Stimulated activated CD4-positive, alpha-beta T cell treated with anti-CD3 and anti-CD28 coated beads, Interleukin-1b, Interleukin-23, amount 100 ng/mL, for 1 hour (primary cell): ENCODE measurements at places on chromosomes 7 and 10.

DNA sequence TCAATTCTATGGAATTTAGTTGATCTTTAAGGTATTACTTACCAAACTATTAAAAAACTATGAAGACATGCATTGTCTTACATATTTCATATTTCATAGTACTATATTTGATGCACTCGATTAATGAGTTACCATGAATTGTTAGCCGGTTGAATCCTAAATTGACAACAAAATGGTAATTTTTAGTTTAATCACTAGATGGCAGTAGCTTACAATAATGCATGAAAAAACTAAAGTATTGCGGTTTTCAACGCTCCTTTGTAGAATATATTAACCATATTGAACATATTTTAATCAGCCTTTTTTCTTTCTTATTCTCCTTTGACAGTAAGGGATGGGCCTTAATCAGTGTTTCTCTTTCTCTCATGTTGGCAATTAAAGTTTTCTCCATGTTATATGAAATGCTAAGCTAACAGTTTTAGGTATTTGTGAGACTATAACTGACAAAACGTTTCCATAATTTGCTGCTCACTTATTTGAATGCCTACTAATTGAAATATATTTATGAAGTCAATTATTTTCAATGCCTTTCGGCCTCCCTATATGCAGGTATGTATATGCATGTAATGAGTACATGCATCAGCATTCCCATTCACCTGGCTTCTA, 48.5 kb upstream of the ARL4A start:
- DNase-seq, result no peak

DNA sequence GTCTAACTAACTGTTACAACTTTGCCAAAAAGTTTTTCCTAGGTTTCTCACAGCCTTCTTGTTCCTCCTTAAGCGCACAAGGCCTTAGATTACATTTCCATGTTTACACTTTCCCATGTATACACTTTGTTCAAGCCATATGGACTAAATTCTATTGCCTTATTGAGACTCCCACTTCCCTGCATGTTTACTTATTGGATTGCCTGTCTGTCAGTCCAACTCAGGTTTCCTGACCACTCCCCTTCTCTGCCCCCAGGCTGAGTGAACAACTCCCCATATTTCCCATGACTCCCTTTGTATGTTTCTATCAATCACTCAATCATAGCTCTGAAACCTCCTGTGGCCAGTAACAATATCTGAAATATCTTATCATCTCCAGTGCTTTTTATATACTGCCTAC, 43.0 kb downstream of the SLC25A40 start:
- DNase-seq, result no peak

GRCh38 chr7:81370822-81371221, 399.0 kb downstream of the HGF start:
- DNase-seq, result no peak

- DNase-seq, result no peak
Measured at GRCh38 chr10:93067443-93068365, 6.0 kb upstream of the CYP26A1 start.

- no peak for DNase-seq
Measured at GRCh38 chr7:43490016-43490415, 92.9 kb upstream of the STK17A start.

DNA sequence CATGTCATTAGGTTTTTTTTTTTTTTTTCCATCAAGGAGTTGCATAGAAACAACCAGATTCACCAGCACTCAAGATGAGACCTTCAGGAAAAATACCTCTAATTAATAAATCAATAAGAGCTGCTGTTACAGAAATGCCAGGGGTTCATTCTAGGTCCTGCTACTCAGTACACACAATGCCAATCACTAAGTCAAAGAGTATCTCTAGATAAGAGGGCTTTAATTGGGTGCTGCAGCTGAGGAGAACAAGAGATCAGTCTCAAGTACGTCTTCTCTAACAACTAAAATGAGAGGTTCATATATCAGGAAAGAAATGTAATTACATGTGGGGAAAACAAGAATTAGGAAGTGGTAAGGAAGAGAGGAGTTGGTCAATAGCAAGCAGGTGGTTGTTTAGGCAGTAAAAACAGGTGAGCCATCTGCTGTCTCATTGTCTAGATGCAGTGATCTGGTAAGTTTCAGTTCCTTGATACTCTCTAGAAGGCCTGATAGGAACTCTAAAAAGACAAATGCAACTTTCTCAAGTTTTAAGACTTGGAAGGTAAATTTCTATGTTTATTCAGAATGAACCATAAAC, 272.9 kb upstream of the ZWINT start:
- DNase-seq, result no peak

DNA sequence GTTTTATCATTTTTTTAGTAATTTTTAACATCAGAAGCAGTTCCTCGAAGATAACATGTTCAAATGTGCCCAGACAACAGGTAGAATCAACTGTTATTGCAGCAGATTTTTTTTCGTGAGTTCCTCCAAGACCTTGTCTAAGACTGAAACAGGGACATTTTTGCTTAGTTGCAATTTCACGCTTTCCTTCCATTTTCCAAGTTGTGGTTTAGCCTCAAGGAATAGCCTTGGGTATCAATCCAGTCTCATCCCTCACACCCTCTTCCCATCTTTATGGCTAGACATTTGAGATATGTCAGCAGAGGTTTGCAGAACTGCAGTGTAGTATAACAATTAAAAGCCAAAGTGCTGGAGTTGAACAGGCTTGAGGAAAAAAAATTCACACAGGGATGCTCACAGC, 152.5 kb downstream of the SORCS1 start:
- no peak for DNase-seq

GRCh38 chr7:102286237-102287110, at the start of gene SH2B2:
SH2B2 (plus strand) TSS chr7:102286868; CDS start chr7:102300551, 13,683 bp downstream.
- DNase-seq, result no peak

DNA sequence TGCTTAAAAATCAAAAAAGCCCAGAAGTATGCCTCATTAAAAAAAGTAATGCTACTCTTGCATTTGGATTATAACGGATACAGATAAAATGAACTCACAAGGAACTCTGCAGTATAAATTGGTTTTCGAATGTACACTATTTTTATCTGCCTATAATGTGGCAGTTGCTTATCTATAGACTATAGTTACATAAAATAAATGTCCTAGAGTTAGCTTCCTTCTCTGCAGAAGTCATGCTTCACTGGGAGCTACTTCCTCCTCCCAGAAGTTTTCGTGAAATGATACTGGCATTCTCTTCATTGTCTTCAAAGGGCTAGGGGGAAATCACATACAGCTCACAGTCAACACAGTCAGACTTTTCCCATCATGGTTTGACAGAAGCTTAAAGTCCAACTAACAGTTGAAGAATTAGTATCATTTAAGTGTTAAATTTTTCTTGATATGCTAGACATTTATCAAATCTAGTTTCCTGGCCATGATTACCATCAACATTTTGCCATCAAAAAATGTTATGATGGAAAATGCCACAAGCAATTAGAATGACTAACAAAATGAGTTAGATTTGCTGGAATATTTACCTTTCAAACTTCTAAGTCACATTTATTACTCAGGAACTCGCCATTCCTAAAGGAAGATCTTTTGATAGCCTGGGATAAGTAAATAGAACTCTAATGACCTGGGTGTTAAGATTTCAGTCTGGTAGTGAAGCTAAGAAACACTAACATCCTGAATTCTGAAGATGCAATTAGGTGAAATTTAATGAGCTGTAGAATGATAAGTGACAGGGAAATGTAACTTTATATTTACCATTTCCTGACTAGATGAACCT, 87.3 kb upstream of the TRIL start:
- DNase-seq, result no peak

- DNase-seq, result no peak
Measured at GRCh38 chr7:28536259-28536658, 123.9 kb downstream of the CREB5 start.

- DNase-seq, result no peak
Measured at GRCh38 chr7:105849122-105849855, 27.1 kb downstream of the ATXN7L1 start.

DNA sequence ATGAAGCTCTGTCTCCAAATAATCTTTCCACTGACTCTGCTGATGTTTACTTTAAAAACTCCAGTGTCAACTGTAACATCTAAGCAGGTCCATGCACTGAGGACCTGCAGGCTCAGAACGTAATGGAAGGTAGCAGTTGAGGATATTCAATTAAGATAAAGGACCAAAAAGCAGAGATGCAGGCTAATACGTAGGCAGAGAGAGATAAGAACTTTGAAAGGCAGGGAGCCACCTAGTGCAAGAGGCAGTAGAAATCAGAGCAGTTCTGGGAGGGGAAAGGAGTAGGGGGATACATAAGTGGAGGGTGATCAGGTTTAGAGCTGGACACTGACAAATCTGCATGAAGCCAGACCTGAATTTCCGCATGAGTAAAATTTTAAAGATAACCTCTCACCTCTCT, 114.5 kb upstream of the POM121L12 start:
- no peak for DNase-seq

DNA sequence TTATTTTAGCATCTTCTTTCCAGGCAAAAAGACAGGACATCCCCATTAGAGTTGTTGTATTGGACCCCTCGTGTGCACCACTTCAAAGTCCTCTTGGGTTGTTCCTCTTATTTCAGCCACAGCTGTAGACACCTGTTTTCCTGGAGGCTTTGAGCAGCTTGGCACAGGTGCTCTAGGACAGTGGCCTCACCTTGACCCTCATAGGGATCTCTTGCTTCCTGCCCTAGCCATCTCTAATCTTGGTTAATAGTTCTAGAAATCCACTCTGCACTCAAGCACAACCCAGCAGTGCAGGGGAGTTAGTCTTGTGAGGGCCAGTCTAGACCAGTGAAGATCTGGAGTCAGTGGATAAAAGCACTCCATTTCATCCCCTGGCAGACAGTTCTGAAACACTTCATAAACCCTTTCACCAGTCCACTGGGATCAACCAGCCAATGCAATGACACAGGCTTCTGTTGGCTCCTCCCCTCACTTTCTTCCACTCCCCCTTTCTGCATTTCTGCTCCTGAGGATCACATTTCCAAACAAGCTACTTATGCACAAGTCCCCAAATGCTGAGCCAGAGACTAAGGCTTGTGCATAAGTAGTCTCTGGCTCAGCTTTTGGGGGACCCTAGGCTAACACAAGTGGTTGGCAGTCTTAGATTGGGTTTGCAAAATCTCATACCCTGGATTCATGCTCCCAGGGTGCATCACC, 131.5 kb upstream of the LAMB4 start:
- DNase-seq, result no peak

DNA sequence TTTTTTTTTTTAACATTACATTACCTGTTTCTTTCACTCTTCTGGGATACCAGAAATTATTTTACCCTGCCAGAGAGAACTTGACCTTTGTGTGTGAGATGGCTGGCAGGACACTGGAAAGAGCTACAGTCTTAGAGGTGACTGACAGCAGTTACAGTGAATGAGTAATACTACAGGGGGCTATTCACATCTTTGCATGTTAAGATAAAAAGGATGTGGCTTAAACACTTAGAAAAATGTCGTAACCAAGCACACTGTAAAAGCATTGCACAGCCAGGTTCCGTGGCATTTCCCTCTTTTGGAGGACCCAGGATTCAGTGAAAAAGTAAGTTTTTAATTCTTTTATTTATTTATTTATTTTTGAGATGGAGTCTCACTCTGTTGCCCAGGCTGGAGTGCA, 18.8 kb upstream of the TBC1D12 start:
- DNase-seq, result no peak

DNA sequence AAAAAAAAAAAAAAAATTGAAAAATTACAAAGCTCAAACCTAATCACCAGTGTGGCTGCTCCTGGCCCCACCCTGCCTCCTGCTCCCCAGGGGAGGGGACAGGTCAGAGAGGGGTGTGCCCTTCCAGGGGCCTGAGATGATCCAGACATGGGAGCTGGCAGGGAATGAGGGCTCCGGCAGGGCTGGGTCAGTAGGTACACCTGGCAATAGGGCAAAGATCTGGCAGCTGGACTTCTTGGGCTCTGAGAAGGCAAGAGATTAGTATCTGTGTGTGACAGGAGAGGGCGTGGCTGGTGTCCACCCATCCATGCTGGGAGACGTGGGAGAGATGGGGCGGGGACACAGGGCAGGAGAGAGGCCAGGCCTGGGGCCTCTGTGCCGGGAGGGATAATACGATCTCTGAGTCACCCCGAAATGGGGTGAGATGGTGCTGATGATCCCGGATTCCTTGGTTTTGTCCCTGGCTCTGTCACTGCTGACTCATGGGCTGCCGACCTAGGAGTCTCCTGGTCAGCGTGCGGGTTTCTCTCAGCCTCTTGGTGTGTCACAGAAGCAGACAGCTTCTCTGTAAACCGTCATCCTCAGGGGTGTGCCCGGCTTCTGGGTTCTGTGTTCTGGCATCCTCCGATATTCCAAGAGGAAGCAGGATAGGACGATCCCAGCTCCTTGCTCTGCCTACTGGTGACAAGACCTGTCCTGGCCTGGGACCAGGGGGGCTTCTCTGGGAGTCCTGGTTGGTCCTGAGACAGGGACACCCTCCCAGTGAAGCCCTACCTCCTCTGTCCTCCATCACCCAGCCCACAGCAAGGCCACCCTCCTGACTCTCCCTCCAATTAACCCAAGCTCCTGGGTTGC, 8.2 kb upstream of the CLDN4 start:
- no peak for DNase-seq

DNA sequence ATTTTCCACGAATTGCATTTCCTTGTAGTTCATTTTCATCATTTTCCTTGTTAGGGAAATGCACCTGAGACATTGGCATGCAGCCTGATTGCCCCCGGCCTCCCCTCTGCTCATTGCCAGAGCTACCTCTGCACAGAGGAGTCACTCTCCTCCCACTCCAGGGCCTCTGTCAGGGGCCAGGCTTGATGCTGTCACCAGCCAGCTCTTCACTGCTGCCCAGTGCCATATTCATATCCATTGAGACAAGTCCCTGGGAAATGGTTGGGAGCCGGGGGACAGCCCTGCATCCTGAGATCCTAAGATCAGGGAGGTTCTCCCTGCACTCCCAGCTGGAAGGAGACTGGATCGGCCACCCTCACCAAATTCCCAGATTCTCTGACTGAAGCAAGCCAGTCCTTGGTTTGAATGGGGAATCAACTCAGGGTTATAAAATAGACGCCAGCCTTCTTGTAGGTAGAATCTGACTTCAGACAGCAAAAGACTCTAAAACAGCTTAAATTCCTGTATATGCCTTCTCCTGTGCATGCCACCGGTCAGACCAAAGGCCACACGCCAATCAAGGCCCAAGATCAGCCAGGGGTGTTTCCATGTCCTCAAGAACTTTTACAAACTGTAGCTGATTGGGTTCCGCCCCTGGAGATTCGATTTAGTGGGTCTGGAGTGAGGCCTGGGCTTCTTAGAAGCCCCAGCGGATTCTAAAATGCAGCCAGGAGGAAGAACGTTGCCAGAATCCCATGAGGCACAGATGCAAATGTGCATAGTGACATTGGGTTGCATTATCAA, 86.5 kb downstream of the PARP12 start:
- no peak for DNase-seq

DNA sequence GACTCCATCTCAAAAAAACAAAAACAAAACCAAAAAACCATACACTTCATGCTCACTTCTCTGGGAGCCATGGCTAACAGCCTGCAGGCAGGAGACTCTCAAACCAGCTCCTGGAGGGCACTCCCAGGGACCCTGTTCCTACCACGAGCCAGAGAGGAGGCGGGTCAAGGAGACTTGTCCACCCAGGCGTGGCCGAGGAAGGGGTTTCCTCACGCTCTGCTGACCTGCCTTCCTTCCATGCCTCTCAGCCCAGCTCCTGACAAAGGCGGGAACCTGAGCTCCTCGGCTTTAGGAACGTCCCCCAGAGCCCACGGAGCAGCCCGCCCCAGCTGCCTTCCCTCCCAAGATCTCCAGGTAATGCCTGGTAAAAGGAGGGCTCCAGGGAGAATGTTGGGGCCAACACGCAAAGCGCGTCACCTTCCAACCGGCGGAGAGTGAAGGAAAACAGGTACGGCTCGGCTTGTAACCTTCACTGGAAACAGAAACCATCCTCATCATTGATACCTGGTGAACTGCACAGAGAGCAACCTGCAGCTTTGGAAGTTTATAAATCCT, 9.5 kb downstream of the GPR146 start:
- DNase-seq, result no peak
